CD4-positive, alpha-beta T cell (primary cell): ENCODE measurements at places on chromosomes 1 and 21. TPM values are rescaled to one million over a fixed set of nuclear protein-coding genes. Genes with fewer than 3 reads are reported as not detected.

DNA sequence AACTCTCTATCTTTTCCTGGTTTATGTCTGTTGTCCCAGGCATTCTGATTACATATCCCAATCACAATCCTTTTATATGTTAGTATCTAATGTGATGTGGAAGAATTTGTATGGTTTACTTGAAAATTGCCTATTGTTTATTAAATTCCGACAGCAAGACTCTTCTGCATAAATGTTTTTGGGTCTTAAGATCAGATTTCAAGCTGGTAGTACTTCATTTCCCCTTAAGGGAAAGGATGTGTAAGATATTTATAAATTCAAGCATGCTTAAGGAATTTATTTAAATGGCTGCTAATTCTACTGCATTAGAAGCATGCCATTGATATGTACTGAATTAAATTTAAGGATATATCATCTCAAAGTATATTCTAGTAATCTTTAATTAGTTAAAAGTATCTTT, 20.4 kb upstream of the GPR88 start:
- H3K4me3 ChIP-seq, result no peak overlapping the region
- peaks cover 69% of the 10 kb centered on the region for H3K36me3 ChIP-seq
- DNase-seq, result no peak
- no peaks in the 10 kb centered on the region for H3K4me1 ChIP-seq
- H3K27ac ChIP-seq, result no peak overlapping the region

- H3K4me3 ChIP-seq, result no peak overlapping the region
- H3K36me3 ChIP-seq, result peaks cover 42% of the 10 kb centered on the region
- DNase-seq, result no peak
- H3K4me1 ChIP-seq, result peaks cover 18% of the 10 kb centered on the region
Observed at GRCh38 chr1:3892748-3893147, 7.3 kb downstream of the C1orf174 start.

DNA sequence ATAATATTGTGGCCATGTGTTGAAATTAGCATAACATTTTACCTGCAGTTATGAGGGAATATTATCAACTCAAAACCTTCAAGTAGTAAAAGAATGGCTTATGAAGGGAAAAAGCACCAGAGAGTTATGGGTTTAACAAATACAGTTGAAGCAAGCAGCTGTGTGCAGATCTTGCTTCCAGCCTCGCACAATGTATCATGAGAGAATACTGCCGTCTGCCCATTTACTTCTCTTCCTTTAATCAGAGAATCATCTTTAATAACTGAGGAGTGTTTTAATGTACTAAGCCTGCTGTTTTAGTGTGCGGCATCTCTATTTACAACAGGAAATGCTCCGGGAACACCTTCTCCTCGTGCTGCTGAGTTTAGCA, 120.9 kb downstream of the ATG4C start:
- no peaks in the 10 kb centered on the region for H3K36me3 ChIP-seq
- no peak overlapping the region for H3K27ac ChIP-seq
- H3K4me3 ChIP-seq, result no peak overlapping the region
- H3K4me1 ChIP-seq, result peaks cover 4% of the 10 kb centered on the region
- no peaks in the 10 kb centered on the region for H3K27me3 ChIP-seq

CFHR5 gene
- total RNA-seq, result not detected

- DNase-seq, result no peak
- no peak overlapping the region for H3K4me3 ChIP-seq
- H3K4me1 ChIP-seq, result no peaks in the 10 kb centered on the region
Observed at GRCh38 chr1:10649517-10650201, 146.8 kb downstream of the CASZ1 start.

ZNF695 gene
- total RNA-seq, result not detected

DNA sequence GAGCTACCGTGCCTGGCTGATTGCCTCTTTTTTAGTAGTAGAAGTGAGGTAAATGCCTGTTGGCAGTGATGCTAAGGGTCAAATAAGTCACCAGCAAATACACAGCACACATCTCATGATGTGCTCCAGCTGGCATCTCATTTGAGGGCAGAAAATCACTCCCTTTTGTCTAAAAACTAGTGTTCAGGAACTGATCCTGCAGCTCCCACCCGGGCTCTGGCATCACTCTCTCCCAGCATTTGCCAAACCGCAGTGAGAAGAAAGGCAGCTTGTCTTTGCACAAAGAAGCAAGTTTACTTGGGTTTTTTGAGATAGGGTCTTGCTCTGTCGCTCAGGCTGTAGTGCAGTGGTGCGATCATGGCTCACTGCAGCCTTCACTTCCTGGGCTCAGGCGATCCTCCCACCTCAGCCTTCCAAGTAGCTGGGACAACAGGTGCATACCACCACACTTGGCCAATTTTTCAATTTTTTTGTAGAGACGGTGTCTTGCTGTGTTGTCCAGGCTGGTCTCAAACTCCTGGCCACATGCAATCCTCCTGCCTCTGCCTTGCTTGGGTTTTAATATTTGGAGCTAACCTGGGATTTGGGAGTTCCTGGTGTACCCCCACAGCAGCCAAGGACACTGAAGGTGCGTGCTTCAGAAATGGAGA, 4.1 kb downstream of the RBP7 start:
- no peak overlapping the region for H3K4me3 ChIP-seq
- H3K4me1 ChIP-seq, result peaks cover 16% of the 10 kb centered on the region
- DNase-seq, result no peak
- H3K36me3 ChIP-seq, result no peaks in the 10 kb centered on the region
- H3K27ac ChIP-seq, result no peak overlapping the region

DNA sequence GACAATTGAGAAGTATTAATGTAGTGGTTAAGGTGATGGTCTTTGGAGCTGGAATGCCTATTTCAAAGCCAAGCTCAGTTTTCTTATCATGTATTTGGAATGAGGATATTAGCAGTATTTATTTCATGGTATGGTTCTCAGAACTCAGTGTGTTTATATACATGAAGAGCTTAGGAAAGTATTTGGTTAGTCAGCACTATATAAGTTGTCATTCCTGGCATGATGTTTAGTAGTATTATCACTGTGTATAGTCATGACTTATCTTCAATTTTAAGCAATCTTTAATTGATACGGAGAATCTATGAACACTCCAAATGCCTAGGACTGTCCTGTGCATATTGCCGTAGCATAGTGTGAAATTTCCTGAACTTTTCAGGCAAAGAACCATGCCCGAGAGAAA, 501.9 kb upstream of the USP24 start:
- H3K4me3 ChIP-seq, result no peak overlapping the region
- H3K27me3 ChIP-seq, result no peaks in the 10 kb centered on the region
- no peaks in the 10 kb centered on the region for H3K36me3 ChIP-seq

LHX8 gene
- total RNA-seq, result not detected

GRCh38 chr1:73604739-73605138, 593.2 kb downstream of the LRRIQ3 start:
- H3K27me3 ChIP-seq, result no peaks in the 10 kb centered on the region
- DNase-seq, result no peak
- no peak overlapping the region for H3K4me3 ChIP-seq
- H3K27ac ChIP-seq, result no peak overlapping the region

DNA sequence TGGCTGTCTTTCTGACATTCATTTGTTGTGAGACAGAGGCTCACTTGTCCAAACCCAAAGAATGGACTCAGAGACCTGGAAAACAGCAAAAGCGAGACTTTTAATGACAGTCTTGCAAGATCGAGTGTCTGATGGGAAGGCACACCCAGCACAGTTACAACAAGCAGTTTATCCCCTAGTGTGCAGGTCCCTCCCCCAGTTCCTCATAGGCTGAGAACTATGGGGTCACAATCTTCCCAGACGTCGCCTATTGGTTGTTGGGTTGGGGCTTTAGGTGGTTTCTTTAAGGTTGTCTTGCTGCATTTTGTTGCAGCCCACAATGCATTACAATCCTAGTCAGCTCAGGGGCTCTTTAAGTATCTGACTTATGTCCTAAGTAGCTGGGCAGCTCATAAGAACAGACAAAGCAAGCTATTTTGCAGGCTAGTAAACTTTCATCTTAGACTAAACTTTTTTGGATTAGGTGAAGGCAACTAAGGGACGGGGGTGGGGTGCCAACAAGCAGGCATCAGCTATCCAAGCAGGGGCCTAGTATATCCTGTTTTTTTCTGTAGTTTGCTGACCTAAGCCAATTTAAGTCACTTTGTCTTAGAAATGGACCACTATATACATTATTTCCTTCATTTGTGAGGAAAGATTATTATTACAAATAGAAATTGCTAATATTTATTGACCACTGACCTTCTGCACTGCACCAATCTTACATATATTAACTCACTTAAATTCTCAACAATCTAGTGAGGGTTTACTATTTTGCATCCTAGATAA, 151.8 kb downstream of the SETD4 start:
- H3K4me3 ChIP-seq, result no peak overlapping the region
- H3K36me3 ChIP-seq, result no peaks in the 10 kb centered on the region
- no peaks in the 10 kb centered on the region for H3K27me3 ChIP-seq

DNA sequence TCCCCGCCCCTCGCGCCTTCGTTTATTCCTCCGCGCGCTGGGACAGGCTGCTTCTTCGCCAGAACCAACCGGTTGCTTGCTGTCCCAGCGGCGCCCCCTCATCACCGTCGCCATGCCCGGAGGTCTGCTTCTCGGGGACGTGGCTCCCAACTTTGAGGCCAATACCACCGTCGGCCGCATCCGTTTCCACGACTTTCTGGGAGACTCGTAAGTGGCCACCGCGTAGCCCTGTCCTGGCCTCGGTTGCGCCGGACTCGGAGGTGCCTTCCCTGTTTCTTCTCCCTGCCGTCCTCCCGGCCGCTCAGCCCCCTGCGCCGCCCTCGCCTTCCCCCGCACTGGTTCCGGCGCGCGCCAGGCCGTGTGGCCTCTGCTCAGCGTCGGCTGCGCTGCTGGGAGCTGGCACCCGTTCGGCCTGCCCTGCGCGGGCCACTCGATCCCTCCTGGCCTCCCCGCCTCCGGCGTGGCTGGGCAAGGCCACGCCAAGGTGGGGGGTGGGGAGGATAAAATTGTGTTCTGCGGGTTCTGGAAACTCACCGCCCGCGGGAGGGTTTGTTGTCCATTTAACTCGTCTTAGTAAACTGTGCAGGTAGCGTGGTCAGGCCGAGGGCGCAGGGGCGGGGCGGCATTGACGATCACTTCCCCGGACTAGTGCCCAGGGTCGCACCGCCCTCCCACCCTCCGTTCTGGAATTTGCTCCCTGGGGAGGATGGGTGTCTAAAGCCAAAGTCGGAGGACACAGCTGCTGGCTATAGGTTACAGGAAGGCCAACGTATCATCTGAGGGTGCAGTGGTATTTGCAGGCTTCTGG, at the start of gene PRDX6:
PRDX6 (plus strand) TSS at position 50 of the 808 bp plus-strand sequence; CDS start at position 113, 63 bp downstream.
- peak within 1 kb of the TSS; percentile 53 for H3K27ac ChIP-seq
- peaks cover 32% of the 10 kb centered on the region for H3K4me1 ChIP-seq
- no peak for DNase-seq
- no peaks in the 10 kb centered on the region for H3K27me3 ChIP-seq

DNA sequence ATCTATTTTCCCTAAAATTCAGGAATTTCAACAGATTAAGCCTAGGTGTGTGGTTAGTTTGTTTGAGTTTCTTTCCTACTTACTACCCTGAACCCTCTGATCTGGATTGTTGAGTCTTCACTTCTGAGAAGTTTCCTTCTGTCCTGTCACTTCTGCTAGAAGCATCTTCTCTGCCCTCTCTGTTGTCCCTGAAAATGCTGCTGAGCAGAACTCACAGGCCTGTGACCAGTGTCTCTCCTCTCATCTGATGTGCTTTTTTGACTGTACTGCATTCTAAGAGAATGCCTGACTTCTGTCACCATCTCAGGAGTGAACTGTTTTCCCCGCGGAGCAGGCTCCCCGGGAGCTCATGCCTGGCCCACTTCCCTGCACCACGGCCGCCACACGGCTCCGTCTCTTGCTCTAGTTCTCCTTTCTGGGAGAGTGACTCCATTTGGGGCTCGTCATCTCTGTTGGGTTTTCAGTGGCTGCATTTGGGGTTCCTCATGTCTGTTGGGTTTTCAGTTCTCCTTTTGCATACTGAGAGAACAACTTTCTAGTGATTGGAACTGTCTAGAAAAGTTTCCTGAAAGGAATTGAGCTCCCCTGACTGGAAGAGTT, 77.9 kb downstream of the POFUT2 start:
- H3K4me3 ChIP-seq, result no peak overlapping the region
- no peaks in the 10 kb centered on the region for H3K27me3 ChIP-seq
- peaks cover 7% of the 10 kb centered on the region for H3K4me1 ChIP-seq
- DNase-seq, result no peak

- no peak overlapping the region for H3K27ac ChIP-seq
- H3K4me1 ChIP-seq, result no peaks in the 10 kb centered on the region
- DNase-seq, result no peak
Observed at GRCh38 chr1:207097871-207098324, 6.1 kb upstream of the C4BPA start.

IL12RB2 gene
- total RNA-seq, result 0.98 TPM

GRCh38 chr1:204673909-204674649, 11.5 kb downstream of the LRRN2 start:
- no peak overlapping the region for H3K4me3 ChIP-seq
- DNase-seq, result no peak
- no peaks in the 10 kb centered on the region for H3K36me3 ChIP-seq

DNA sequence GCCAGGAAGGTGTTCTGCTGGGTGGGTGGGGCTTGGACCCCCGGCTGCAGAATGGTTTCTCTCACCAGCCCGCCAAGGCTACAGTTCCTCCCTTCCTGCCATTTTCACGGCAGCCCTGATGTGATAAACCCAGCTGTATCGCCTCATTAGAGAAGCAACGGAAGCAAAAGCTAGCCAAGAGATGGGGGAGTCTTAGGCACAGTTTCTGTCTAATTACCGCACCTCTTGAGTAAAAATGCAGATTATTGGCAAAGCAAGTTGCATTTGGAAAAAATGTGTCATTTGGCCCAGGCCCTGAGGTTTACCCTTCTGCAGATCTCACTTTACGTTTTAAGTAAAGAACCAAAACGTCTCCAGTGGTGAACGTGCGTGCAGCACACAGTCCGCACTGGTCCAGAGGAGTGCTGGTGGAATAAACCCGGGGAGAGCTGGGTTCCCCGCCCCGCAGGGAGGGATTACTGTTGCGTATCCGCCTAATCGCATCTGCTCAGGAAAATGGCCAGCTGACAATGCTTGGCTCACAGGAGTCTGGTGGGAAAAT, 109.9 kb downstream of the GALNT2 start:
- no peaks in the 10 kb centered on the region for H3K4me1 ChIP-seq
- no peaks in the 10 kb centered on the region for H3K27me3 ChIP-seq
- H3K27ac ChIP-seq, result no peak overlapping the region
- peaks cover 4% of the 10 kb centered on the region for H3K36me3 ChIP-seq

DNA sequence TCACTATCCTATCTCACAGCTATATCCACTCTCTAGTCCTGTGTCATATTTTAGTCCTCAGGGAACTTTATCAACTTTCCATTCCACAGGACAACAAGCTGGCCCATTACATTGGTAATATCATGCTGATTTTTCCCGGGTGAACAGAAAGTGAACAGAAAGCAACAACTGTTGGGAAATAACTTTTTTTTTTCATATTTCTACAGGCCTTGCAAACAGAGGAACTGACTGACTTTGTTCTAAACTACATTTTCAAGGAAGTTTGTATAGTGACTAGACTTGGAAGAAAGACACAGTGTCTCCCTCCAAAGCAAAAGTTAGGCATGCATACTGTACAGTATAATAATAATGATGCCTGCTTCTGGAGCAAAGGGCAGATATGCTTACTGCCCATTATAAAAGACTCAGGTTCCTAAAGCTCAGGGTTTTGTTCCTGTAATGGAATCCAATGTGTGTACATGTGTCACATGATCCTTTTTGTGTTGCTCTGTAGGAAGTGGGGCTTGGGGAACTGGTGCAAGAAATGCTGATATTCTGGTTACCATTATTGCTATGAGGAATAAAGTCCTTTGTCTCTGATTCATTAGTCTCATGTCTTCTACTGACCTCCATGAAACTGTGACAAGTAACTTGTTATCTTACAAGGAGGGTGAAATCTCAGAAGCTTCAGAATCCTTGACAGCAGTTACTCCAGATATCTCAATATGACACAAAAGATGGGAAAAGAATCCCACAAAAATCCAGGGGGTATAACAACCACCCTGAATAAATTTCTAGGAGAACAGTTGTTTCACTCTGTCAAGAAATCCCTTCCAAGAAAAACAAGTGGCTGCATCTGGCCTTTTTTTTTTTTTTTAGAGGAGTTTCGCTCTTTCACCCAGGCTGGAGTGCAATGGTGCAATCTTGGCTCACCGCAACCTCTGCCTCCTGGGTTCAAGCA, 17.7 kb upstream of the NTPCR start:
- no peaks in the 10 kb centered on the region for H3K27me3 ChIP-seq
- no peaks in the 10 kb centered on the region for H3K4me1 ChIP-seq
- H3K36me3 ChIP-seq, result no peaks in the 10 kb centered on the region
- no peak overlapping the region for H3K4me3 ChIP-seq
